ENCODE measurements at places on chromosomes 6 and 20.

DNA sequence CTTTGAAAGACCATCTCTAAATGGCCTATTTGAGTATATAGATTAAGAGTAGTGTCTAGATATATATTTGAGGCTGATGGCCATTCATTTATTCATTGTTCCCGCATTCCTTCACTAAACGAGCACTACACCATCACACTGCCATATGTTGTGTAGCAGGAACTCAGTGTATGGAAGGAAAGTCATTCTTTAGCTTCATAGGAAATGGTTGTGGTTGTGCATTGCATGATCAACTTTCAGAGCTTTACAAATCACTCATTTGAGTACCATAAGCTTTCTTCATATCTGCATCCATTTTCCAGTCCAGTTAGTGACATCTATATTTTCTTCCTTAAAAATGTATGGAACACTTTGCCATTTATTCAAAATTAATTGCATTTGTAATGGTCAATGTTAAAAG lies 97.9 kb downstream of the ARID1B start:
- DNase-seq, result no peak

- DNase-seq, result peak; percentile 43
Observed at GRCh38 chr6:106692112-106692818, 62.9 kb downstream of the QRSL1 start.

DNA sequence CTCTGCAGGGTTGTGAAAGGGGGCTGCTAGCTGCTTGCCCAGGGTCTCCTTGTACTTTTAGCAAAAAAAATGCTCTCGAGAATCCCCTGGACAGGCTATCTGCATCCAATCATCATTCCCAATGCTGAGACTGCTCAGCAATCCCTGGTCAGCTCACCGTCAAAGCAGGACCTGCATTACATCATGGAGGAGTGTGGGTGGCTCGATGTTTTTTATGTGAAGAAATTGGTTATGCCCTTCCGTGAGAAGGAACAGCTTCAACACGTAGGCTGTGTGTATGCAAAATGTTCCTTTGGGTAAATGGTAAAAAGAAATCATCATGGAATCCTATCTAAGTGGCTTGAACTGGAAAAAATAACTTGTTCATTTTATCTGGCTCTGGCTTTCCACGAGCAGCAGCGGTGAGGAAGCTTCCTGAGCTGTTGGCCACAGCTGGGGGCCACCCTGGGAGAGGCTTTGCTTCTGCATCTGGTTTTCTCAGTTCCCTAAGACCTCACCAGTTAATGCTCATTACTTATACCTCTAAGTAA lies 111.4 kb downstream of the FYN start:
- peak; percentile 15 for DNase-seq

DNA sequence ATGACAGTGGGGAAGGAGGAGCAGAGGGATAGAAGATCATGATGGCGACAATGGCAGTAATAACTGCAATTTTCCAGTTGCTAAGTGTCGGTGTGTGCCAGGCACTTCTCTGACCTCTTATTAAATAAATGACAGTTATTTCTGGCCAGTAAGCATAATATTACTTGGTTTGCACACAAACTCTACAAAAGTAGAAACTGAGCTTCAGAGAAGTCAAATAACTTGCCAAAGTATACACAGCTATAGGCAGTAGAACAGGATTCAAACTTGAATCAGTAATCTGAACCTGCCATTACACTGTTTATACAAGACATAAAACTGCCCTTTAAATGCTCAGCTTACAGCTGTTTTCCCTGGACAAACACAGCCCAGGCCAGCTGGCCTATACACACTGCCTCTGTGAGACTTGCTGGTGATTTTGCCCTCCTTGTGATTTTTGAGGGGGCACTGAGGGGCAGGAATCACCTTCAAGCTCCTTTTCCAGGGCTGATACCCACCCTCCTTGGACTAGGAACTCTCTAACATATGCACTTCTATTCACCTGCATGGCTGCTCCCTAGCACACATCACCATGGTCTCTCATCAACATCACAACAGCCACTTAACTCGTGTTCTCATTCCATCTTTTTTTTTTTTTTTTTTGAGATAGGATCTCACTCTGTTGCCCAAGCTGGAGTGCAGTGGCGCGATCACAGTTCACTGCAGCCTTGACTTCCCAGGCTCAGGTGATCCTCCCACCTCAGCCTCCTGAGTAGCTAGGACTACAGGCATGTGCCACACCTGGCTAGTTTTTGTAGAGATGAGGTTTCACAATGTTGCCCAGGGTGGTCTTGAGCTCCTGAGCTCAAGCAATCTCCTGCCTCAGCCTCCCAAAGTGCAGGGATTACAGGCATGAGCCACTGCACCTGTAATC lies 63.6 kb downstream of the SLC23A2 start:
- DNase-seq, result no peak

- DNase-seq, result no peak
Observed at GRCh38 chr6:122719176-122719575, 60.3 kb upstream of the FABP7 start.

DNA sequence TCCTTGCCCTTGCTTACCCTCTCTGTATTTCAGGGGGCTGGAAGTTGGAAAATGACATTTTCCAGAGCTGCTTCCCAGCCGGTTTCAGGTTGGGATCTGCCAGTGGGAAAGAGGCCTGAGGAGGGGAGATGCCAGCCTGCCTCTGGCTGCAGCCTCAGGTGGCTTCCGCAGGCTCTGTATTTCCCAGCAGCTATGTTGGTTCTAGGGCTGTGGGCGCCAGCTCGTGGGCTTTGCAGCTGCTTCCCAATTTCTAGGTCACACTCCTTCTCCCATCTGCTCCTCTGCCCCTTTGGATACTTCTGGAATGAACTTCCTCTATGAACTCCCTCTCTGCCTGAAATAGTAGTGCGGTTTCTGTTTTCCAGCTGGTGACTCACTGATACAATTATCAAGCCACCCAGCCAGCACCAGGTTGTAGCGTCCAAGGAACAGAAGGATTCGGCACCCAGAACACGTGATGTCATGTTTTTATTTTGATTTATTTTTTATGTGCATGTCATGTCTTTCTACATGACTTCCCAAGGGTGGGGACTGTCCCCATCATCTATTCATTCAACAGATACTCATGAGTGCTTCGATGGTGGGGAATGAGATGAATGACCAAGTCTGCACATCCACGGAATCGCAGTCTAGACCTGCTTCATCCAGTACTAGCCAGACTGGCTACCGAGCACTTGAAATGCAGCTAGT lies 38.0 kb downstream of the TGM2 start:
- DNase-seq, result no peak

DNA sequence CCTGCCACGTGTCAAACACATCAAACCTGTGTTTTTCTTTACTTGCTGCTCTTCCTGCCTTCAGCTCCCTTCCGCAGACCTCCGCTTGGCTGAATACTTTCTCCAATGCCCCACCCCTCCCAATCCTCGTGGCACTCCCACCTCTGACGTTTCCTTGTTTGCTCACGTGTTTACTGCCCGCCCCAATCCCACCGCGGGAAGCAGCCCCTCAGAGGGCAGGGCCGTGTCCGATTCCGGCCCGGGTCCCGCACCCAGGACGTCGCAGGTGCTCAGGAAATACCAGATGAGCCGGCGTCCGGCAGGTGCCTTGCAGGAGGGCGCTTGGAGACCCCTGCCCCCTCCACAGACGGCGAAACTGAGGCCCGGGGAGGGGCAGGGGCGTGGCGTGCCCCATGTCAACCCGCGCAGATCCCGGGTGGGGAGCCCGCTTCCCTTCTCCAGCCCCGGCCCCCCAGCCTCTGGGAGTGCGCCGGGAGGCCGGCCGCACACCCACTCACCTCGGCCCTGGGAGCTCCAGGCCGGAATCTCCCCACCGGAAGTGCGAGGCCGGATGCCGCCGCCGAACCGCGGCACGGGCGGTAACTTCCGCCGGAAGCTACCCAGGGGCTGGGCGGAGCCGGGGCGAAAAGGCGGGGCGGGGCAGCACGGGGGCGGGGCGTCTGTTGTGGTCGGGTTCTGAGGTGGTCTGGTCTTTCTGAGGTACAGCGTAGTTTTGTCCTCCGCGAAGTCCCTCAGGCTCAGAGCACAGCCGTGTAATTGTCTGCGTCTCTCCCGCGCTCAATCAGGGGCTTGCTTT lies 42.3 kb downstream of the ELMO2 start:
- DNase-seq, result peak; percentile 95

GRCh38 chr6:148001844-148002642 lies 340.6 kb upstream of the SASH1 start:
- DNase-seq, result no peak

- DNase-seq, result no peak
Observed at GRCh38 chr6:7640607-7641577, 50.9 kb downstream of the SNRNP48 start.
